Immature natural killer cell (primary cell): ENCODE measurements at places on chromosomes 5 and 9.

DNA sequence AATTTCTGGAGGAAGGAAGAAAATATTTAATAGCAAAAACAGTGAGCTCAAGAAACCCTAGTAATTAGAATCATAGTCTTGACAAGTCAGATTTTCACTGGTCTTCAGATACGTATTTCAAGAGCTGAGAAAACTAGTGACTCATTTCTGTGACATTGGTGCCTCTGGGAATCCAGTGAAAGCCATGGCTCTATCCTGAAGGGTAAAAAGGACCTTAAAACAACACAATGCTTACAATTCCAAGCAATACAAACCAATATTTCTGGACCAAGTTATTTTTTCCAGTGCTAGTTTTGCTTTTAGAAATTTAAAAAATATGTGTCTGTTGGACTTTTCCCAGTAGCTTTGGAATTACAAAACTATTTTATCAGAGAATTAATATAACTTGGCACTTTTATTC, 140.3 kb downstream of the LPAR1 start:
- no peak for DNase-seq

DNA sequence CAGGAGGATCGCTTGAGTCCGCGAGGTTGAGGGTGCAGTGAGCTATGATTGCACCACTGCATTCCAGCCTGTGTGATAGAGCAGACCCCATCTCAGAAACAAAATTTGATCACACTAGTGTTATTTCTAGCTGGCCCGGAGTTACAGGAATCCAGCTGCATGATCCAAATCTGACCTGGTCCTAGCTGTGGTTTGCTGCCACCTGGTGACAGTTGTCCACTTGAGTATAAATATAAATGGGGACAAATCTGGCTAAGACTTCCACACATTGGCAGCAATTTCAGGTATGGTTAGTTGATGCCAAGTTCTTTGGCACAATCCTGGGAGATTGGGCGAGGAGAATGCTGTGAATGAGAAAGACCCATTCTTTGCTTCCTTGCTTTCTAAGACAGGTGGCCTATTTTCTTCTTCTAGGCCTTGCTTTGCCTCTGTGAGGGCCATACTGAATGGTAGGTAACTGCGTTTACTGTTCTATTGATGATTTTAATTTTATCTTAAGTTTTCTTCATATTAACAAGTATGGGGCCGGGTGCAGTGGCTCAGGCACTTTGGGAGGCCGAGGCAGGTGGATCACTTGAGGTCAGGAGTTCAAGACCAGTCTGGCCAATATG, 35.4 kb downstream of the UBE2R2 start:
- DNase-seq: peak; percentile 49

DNA sequence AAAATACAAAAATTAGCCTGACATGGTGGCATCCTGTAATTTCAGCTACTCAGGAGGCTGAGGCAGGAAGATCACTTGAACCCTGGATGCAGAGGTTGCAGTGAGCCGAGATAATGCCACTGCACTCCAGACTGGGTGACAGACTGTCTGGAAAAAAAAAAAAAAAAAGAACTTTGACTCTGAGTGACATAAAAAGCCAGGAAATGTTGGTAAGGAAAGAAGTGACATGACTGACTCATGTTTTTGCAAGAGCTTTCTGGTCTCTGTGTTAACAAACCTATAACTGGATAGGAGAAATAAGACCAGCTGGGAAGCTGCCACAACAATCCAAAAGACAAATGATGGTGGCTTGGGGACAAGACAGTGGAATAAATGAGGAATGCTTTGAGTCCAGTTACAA, 272.1 kb downstream of the HINT1 start:
- no peak for DNase-seq

GRCh38 chr5:146840016-146840415, 38.5 kb downstream of the PPP2R2B start:
- no peak for DNase-seq

DNA sequence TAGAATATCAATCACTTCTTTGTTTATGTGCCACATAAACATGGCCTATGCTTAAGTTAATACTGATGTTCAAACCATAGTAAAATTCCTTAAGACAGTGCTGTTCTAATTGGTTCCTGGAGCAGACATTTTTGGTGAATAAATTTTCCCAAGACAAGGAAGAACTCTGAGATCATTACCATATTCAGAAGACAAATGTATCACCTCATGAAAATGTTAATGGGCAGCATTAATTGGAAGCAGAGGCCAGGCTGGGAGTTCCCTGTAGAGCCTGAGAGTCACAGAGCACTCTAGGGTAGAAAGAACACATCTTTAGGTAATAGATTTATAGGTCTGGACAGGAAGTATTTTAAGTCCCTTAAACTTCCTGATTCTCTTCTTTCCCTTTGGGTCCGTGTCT, 240.2 kb downstream of the MAN2A1 start:
- DNase-seq: no peak

- DNase-seq: no peak
Observed at GRCh38 chr5:16742938-16743337, 126.1 kb upstream of the RETREG1 start.

DNA sequence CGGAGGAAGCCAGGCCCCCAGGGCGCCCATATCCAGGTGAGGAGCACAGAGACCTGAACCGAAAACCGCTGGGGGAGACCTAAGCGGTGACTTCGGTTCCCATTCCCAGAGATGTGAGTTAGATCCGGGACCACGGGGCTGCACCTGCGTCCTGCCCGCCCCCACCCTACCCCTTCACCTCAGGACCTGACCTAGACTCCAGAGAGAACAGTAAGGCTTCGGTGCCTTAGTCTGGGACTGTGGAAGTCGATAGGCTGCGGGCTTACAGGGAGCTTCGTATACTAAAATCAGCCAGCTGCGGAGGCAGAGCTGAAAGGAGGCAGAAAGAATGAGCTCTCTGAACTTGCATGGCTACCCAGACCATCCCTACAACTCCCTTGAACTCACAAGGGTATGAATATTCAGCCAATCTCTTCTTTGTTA, 518 bp upstream of the FAM13B start:
- DNase-seq: no peak

- no peak for DNase-seq
Observed at GRCh38 chr5:83687124-83687619, 33.5 kb downstream of the HAPLN1 start.

GRCh38 chr5:93189707-93190120, 391.3 kb downstream of the NR2F1-AS1 start:
- DNase-seq: no peak

DNA sequence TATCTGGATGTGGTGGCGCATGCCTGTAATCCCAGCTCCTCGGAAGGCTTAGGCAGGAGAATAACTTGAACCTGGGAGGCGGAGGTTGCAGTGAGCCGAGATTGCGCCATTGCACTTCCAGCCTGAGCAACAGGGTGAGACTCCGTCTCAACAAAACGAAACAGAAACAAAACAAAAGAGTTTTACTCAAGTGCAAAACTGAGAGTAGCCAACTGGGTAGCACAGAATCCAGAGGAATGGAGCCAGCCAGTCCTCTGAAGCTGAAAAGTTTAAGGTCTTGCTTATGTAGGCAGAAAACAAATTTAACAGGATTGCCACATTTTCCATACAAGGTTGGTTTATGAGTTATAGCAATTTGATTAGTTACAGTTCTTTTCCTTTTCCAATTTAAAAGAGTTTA, 32.0 kb downstream of the SPIN1 start:
- DNase-seq: no peak

- DNase-seq: no peak
Observed at GRCh38 chr5:106921567-106921966, 749.2 kb downstream of the EFNA5 start.

DNA sequence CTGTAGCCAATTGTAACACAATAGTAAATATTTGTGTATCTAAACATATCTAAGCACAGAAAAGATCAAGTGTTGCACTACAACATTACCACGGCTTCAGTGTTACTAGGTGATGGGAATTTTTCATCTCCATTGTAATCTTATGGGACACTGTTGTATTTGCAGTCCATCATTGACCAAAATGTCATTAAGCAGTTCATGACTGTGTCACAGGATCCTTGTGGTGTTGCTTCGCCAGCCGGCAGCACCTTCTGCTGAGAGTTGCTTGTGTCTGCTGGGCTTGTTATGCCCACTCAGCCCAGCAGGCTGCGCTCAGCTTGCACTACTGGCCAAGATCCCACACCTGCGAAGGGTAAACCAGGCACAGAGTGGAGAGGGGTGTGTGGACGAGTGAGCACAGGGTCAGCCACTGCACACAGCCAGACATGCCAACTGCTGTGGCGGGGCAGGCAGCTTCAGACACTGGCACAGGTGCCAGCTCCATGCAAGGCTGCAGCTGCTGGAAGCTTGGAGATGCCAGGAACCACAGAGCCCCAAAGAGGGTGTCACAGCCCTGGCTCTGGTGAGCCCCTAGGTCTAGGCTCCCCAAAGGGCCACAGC, 273.7 kb downstream of the CETN3 start:
- DNase-seq: no peak

GRCh38 chr5:96318569-96319110, 114.4 kb downstream of the PCSK1 start:
- DNase-seq: no peak

GRCh38 chr9:5593904-5594303, 35.0 kb upstream of the RIC1 start:
- DNase-seq: no peak

DNA sequence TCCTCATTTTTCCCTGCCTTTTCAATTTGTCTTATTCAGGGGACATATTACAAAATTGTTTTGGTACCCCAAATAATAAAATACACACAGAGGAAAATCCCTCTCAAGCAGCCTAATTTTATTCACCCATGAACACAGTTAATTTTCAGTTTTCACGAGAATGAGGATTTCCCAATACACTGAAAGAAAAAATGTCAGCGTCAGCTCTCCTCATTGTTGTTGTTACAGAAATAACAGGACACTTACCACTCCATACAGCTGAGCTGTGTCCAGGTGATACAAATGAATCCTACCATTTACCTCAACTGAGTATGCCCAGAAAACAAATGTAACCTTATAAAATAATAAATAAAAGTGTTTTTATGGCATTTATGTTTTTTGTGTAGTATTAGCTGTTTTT, 144.6 kb upstream of the PCA3 start:
- DNase-seq: no peak

- no peak for DNase-seq
Observed at GRCh38 chr5:115394531-115394930, 98.1 kb upstream of the CCDC112 start.

GRCh38 chr5:21581508-21581907, 1271.6 kb downstream of the CDH12 start:
- no peak for DNase-seq

DNA sequence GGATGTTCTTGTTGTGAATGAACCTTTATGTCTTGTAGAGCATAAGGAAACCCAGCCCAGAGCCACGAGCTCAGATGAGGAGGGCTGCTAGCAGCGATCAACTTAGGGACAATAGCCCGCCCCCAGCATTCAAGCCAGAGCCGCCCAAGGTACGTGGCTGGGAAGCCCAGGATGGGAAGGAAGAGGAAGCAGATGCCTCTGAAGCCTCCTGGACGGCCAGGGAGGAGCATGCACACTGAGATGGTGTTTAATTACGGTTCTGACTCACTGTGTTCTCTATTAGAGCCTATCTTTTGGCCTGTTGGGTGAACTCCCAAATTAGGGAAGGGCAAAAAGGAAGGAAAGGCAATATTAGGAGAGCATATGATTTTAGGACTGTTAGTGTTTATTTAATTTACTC, 75.3 kb downstream of the TJP2 start:
- no peak for DNase-seq
